Stimulated activated CD4-positive, alpha-beta T cell treated with anti-CD3 and anti-CD28 coated beads, Interleukin-2, amount 100 ng/mL, for 24 hours (primary cell): ENCODE measurements at places on chromosomes 4 and X.

GRCh38 chr4:147909225-147909624 lies 177.3 kb downstream of the ARHGAP10 start:
- no peak for DNase-seq

GRCh38 chr4:149999485-150000074 lies 78.7 kb upstream of the DCLK2 start:
- DNase-seq, result no peak

DNA sequence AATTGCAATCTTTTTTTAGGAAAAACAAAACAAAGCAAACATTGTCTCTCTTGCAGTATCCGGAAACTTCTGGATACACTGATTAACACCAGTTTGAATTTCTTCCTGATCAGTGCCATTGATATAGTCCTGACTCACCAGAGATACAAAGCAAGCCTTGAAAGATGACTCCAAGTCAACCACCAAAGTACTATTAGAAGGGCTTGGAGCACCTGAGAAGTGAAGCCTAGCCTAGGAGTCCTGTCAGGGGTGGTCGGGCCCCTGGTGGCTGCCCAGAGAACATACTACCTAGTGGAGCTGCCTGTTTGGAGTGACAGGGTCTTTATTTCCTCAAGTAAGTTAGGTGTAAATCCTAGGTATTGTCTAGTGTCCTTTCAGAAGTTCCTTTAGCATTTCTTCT lies 593.2 kb downstream of the ZNF674 start:
- DNase-seq, result no peak

GRCh38 chr4:95362906-95363558 lies 185.7 kb downstream of the UNC5C start:
- DNase-seq, result no peak

DNA sequence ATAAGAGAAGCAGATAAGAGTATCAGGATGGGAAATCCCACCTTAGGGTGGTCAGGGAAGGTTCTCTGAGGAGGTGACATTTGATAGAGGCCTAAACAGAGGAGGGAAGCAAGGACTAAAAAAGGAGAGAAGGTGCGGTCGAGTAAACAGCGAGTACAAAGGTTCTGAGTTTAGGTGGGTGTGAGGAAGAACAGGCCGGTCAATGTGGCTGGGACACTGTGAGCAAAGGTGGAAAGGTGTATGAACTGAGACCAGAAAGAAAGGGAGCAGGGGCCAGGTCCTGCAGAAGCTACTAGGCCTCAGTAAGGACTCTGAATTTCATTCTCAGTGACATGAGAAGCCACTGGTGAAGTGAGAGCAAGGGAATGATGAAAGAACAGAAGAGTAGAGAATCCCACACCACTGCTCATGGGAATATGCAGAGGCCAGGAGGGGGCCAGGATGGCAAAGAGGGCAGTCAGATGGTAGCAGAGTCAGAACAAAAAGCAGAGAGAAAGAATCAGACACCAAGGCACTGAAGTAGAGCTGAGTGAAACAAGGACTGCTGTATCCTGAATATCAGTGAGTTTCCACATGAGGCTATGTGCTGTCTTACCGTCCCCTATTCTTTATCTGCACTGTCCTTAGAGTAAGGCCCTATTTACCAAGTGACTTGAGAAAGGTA lies 18.0 kb downstream of the PRSS48 start:
- no peak for DNase-seq

DNA sequence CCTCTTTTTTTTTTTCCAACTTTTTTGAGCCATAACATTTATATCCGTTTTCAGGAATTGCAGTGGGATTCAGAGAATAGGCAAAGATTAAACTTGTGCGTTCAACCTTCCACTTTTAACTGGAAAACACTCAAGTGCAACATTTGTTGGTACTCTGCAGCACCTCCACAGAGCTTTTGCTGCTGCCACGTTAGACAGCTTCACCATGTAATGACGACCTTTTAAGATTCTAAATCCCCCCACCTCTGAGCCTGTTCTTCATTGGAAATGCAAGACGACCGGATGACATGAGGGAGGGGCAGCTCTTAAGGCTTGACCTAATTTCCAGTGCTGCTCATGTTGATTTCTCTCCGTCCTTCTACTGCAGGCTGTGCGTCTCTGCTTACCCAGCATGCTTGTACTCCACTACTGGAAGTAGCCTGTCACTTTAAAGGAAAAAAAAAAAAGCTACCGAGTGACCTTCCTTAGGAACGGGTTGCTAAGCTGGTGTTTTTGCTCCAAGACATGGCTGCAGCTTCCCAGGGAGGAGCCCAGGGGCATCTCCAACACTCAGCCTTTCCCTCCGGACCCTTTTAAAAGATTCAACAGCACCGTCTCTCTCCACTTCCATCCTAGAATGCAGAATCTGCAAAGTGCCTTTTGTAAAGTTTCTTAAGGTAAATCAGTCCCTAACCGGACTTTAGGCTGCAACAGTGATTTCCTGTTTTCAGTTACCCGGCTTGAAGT lies at the start of gene CC2D2A:
CC2D2A (plus strand) TSS at position 481 of the 726 bp plus-strand sequence. CDS start 6,051 bp downstream, outside the sequence.
- DNase-seq, result no peak

GRCh38 chr4:78222575-78223186 lies 165.6 kb downstream of the FRAS1 start:
- DNase-seq, result no peak

GRCh38 chrX:29397506-29397905 lies 810.3 kb downstream of the IL1RAPL1 start:
- DNase-seq, result no peak

DNA sequence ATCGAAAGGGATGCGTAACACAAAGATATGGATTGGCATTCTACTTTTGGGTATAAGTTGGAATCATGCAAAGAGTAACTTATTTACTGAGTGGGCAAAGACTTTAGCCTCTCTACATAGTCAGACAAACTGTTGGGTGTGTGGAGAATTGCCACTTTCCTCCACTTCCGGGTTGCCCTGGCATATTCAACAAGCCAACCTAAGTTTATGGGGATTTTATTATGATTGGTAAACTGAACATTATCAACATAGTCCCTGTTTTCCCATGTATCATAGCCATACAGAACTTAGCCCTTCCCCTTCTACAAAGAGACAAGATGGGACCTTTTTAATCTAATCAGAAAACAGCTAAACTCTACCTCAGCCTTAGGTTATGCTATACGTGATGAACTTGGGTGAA lies 121.6 kb downstream of the AGTR2 start:
- no peak for DNase-seq

GRCh38 chr4:173171098-173171497 lies 2.5 kb downstream of the GALNT7 start:
- DNase-seq, result no peak

- DNase-seq, result no peak
Observed at GRCh38 chrX:154348646-154349358, 25.6 kb downstream of the FLNA start.

DNA sequence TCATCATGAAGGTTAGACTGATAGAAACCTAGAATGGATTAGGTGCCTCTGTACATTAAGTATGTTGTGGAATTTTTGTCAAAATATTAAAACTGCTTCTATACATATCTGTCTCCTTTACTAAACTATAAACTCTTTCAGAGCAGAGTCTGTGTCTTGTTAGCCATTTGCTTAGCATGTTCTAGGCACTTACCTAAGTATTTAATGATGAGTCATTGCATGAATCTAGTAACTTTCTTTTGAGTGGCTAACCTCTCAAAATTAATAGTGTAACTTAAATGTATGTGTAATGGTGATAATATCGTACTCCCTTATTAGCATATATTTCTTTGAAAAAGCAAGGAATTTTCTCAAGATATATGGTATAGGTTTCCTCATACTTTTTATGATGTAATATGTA lies 57.8 kb downstream of the RAP1GDS1 start:
- no peak for DNase-seq
